Mucosa of gallbladder (tissue), 1 donor: ENCODE measurements at places on chromosomes 6 and 20.

GRCh38 chr6:53771785-53772624, 22.8 kb upstream of the LRRC1 start:
- DNase-seq = no peak

DNA sequence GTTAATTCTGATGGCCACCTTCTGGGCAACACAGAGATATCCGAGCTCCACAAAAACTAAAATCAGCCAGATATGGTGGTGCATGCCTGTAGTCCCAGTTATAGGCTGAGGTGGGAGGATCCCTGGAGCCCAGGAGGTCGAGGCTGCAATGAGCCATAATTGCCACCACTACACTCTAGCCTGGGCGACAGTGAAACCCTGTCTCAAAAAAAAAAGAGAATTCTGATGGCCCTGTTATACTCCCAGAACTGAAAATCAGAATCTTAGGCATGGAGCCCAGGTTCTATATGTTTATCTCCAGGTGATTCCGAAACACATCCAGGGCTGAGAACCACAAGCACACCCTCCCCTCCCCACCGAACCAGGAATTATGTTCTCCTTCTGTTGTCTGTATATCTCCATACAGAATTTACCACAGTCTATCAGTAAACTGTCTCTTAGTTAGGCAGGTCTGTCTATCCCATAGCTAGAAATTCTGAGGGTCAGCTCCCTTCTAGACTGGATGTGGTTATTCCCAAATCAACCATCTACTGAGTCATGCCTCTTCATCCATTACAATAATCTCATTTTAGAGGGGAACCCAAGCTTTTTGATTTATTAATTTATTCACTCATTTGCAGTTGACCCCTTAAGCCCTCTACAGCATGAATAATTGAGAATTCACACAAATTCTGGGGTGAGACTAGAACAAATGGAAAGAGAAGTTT, 24.8 kb upstream of the CCND3 start:
- no peak for DNase-seq

- no peak for DNase-seq
Measured at GRCh38 chr6:73028124-73028766, 197.1 kb downstream of the KHDC1L start.

DNA sequence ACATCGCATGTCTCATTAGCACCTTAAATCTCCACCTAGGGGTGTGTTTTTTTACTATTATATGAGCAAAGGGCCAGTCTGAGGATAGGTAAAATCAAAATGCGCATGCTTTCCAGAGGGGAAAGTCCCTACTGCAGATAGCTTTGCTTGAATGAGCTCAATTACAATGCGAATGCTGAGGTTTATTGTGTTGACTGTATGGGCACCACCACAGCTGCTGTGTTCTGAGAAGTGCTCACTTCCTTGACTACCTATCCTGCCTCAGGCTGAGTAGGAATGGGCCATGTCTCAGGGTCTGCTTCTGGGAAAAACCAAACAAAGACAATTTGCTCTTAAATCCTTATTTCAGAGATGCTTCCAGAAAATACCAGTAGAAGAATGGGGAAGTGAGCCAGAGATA, 36.6 kb downstream of the MOCS1 start:
- no peak for DNase-seq
